ENCODE measurements at places on chromosomes 11 and 22.

DNA sequence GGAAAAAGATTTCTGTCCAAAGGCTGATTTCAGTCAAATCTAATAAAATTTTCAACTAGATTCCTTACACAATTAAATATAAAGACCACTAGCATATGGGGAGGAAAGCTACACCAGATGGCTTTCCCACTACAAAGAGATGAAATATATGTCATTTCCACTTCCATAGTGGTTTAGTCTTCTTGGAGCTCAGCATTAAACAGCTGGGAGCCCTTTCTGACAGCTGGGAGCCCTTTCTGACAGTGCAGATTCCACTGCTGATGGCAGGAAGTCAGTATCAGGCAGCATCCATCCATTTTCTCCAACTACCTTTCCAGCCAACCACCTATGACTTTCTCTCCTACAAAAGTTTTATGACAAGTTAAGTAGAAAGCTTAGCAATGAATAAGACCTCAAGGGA is 177.9 kb downstream of the RRAS2 start:
- DNase-seq: no peak

GRCh38 chr11:126137136-126137535 is 74.3 kb downstream of the RPUSD4 start:
- DNase-seq: no peak

DNA sequence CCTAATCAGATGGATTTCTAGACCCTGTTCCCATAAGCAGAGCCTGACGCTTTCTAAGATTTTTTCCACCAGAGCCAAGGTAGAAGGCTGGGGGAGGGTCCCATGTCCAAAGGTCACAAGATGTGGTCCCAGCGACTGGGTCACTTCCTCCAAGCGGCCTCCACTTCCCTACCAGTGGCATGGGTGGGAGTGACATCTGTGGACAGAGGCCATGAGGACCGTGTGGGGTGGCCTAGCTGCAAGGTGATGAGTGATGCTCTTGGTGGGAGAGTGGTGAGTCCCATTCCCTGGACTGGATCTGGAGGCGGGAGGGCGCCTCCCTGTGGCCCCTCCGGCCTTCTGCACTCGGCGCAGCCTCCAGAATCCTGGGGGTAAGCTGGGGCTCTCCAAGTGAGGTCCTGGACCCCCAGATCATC is 32.4 kb upstream of the PRR5 start:
- no peak for DNase-seq

GRCh38 chr11:94130298-94131046 is 1.8 kb downstream of the PANX1 start:
- peak; percentile 81 for DNase-seq

DNA sequence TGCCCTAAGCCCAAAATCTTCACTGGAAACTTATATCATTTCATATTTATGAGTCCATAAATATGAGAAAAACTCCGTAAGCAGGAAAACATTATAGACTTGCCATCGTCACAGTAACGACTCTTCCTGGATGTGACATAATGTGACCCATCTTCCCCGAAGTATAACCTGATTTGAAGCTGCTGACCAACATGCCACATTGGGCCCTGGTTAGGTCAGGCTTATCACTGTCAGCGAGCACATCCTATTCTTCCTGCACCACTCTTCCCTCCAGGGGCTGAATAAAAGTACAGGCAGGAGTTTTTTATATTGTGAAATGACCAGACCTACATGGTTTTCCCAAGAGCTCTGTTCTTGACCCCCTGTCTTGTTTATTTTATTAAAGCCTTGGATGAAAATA is 12.1 kb upstream of the BLID start:
- no peak for DNase-seq

- DNase-seq: no peak
Measured at GRCh38 chr11:57255618-57256017, 18.6 kb upstream of the APLNR start.

GRCh38 chr22:22058633-22059290 is 76.2 kb upstream of the TOP3B start:
- DNase-seq: no peak

DNA sequence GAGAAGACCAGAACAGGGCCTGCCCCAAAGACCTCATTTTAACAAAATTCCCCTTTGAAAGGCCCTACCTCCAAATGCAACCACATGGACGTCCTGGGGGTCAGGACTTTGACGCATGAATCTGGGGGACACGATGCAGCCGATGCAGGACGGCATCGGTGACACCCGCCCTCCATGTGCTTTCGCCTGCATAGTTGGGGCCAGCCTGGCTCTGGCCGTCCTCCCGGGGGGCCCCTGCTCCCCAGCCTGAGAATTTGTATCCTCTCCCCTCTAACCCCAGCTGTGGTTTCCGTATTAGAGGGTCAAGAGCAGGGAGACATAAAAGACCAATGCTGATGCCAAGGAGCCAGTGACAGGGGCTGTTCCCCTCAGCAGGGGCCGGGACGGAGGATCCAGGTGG is 18.4 kb upstream of the BRSK2 start:
- no peak for DNase-seq

- no peak for DNase-seq
Measured at GRCh38 chr11:105449100-105449734, 160.7 kb upstream of the GRIA4 start.

DNA sequence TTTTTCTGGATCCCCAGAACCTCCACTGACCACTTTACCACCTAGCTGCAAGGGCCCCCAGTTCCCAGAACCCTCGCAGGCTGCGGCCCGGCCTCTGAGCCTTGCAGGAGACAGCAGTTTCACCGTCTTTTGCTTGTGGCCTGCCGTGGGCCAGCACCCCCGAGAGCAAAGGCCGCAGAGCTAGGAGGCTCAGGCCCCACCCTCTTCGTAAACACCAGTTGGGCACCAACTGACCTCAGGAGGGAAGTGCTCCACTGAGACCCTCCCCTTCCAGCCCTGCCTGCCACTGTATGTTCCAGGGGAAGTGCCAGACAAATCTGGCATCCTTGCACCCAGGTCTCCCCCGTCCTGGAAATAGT is 23.4 kb upstream of the CREB3L1 start:
- DNase-seq: no peak

DNA sequence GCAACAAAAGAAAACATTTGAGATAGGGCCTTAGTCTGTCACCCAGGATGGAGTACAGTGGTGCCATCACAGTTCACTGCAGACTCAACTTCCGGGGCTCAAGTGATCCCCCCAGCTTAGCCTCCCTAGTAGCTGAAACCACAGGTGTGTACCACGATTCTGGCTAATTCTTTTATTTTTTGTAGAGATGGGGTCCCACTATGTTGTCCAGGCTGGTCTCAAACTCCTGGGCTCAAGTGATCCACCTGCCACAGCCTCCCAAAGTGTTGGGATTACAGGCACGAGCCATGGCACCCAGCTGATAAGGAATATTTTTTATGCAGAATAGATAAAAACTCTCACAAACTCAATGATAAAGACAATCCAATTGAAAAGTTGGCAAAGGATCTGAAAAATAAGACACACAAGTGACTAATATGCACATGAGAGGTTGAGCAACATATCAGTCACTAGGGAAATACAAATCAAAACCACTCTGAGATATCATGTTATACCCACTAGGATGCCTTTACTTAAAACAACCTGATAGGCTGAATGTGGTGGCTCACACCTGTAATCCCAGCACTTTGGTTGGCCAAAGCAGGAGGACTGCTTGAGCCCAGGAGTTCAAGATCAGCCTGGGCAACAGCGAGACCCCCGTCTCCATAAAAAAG is 33.9 kb upstream of the CLTCL1 start:
- DNase-seq: peak; percentile 30

DNA sequence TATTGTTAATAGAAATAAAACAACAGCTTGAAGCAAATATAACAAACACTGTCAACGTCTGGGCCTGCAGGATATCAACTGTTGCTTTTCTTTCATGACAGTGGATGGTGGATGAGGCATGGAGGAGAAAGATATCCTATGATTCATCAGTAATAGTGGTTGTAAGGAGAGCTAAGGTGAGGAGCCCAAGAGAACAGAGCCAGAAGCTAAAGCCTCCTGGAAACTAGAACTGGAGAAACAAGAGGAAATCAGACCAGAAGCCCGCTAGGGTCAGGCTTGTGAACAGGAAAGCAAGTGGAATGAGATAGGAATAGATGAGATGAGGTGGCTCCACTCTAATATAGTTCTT is 37.7 kb upstream of the MMP12 start:
- no peak for DNase-seq

DNA sequence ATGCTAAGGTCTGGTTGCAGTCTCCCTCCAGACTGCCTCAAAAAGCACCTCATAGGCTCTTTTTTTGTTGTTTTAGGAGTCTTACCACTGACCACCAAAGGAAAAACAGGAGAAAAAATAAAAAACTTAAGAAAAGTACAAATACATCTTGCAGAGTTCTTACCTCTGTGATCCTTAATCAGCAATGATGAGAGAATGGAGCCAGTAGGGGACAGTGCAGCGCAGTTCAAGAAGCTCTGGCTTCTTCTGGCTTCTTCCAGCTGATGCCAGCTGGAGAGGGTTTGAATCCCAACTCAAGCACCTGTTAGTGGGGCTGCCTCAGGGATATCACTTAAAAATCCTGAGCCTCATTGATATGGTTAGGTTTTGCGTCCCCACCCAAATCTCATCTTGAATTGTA is 223.3 kb upstream of the ISX start:
- no peak for DNase-seq

- no peak for DNase-seq
Measured at GRCh38 chr22:19213001-19213400, 34.5 kb upstream of the SLC25A1 start.

GRCh38 chr22:42860968-42861367 is 3.9 kb upstream of the ARFGAP3 start:
- no peak for DNase-seq

DNA sequence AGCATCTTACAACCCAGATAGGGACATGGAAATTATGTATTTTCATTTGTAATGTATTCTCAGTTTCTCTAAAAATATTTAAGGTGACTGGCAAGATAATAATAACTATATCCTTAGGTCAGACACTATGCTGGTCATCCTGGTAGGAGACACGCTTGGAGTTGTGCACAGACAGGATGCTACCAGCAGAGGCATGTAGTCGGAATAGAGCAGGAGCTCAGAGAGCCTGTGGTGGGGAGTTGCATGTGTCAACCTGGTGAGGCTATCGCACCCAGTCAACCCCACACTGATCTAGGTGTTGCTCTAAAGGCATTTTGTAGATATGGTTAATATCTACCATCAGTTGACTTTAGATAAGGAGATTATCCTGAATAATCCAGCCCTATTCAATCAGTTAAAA is 318.5 kb downstream of the MIAT start:
- DNase-seq: no peak

DNA sequence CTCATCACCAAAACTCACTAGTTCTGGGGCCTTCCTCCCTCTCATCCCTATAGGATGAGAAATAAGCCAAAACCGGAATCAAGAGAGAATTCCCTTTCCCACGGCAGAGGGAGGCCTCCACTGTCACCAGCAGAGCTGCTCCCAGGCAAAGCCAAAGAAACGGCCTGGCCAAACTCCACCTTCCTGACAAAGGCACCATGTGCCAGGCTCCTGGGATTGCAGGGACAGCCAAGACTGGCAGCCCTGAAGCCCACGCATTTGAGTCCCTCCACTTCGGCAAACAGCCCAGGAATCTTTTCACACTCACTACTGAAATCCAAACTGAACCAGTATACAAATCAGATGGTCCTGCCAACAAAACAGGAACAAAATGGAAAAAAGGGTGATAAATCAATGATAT is 6.1 kb downstream of the SMCO4 start:
- no peak for DNase-seq

GRCh38 chr11:36056160-36056751 is 112.4 kb downstream of the LDLRAD3 start:
- no peak for DNase-seq

- no peak for DNase-seq
Measured at GRCh38 chr11:36350137-36350513, 54.0 kb downstream of the PRR5L start.

DNA sequence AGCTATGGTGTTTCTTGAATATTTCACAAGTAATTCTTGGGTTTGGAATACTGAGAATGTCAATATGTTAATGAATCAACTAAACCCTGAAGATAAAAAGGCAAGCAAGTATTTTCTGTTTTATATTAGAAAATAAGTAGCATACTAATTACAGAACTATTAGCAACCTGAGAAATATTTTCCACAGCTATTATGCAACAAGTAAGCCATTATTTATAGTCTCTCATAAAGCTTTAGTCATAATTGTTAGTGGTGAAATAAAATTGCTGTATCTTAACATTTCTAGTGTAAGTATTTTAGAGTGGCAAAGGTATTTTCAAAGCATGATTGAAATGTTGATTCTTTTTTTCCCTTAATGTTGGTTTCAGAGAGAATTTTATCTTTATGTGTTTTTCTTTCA is 53.3 kb downstream of the FAR1 start:
- DNase-seq: no peak

GRCh38 chr22:40199223-40199622 is 21.5 kb downstream of the TNRC6B start:
- no peak for DNase-seq

DNA sequence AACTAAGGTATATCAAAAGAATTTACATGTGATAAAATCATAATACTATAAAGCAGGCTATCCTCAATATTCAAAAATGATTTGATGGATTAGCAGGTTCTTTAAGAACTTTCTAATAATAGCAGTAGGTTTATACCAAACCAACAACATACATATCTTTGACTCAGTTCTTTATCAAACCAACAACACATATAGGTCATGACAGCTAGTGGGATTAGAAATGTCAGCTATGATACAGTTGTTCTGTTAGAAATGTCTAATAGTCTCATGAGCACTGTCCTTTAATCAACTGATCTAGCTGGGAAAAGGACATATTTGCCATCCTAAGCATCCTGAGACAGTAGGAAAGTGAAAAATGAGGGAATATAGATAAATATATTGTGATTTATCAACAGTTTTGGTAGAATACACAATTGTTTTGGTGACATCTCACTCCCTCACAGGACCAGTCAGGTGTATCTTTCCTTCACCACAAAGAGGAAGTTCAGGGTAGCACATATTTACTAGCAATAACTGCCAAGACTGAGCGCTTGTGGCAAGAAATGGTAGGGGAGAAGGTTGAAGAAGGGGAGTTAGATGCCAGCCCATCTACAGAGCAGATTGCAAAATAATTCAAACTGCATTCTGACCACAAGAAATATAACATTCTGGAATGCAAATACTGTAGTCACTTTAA is 90.8 kb upstream of the APOA1 start:
- no peak for DNase-seq

DNA sequence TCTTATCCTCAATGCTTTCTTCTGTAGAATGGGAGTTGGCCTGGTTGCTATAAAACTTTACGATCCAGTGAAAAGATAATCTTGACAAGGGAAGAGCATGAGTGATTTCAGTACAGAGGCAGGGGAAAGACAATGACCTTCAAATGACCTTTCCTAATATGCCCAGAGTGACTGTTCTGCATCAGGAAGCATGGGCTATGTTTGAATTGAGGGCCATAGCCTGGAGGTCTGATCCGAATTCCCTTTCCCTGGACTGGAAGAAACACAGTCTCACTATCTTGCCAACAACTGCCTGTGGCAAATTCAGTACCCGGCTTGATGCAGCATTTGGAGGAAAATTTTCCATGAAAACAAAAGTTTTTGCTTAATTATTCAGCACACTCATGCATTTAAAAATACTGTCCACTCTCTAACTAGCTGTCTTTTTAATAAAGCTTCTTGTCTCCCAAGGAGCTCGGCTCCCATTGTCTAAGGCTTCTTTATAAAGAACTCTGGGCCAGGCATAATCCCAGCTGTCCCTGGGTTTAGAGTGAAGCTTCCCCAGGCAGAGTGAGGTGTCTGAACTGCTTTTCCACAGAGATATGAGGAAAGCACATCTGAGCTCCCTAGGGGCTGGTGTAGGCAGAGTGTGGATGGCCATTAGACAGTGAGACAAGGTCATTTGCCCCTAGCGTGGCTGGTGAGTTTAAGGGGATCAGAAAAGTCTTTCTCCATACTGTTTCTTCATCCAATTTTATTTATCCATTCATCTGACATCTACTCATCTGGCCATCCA is 132.7 kb upstream of the CADM1 start:
- no peak for DNase-seq

GRCh38 chr11:13333456-13333957 is 55.9 kb downstream of the BMAL1 start:
- DNase-seq: no peak

All from fibroblast of the conjunctiva (primary cell).